ENCODE measurements at places on chromosomes 3 and 15.

GRCh38 chr15:89203705-89204273, 17.6 kb downstream of the RLBP1 start:
- no peak for DNase-seq

DNA sequence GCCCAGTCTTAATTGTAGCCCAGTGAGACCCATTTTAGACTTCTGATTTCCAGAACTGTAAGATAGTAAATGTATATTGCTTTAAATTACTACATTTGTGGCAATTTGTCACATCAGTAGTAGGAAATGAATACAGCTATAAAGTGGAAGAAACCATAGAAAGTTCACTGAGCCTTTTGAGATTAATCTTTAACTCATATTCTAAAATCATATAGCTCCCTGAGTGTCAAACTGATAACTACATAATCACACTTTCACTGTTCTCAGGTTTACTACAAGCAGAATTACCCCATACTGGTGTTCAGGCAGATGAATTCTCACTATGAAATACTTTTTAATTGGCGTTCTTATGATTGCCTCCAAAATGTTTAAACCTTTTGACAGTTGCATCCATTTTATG, 42.8 kb downstream of the CNTN4 start:
- DNase-seq: no peak

GRCh38 chr3:33437556-33438283, 2.5 kb downstream of the UBP1 start:
- peak; percentile 32 for DNase-seq

GRCh38 chr3:119342176-119342575, 48.0 kb downstream of the ARHGAP31 start:
- no peak for DNase-seq

DNA sequence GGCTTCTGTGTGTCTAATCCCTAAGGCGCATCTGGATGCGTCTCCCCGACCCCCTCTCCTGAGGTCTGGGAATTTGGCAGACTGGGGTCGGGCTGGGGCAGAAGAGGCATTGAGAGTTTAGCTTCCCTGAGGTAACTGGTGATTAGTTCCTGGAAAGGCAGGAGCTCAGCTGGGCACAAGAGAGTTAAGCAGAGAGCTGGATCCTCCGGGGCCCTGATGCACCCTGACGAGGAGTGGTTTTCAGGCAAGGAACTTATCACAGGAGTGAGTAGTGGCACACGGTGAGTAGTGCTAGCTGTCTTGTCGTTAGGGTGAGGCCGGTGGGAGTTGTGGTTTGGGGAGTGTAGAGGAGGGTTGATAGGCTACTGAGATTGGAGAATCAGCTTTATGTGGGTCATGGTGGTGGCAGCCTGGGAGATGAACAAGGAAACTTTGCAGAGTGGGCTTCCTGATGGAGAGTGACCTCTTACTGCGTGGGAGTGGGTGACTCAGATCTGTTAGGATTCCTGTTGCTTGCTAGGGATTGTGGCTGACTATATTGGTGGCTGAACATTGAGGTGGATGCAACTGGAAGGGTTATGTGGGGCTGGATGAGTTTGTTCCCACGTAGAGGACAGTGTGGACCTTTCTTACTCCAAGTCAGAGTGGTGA, 897 bp downstream of the RAD54L2 start:
- no peak for DNase-seq

GRCh38 chr3:27715454-27715806, 6.7 kb downstream of the EOMES start:
- DNase-seq: no peak

GRCh38 chr3:126376444-126376843, 18.3 kb upstream of the CFAP100 start:
- DNase-seq: peak; percentile 38

DNA sequence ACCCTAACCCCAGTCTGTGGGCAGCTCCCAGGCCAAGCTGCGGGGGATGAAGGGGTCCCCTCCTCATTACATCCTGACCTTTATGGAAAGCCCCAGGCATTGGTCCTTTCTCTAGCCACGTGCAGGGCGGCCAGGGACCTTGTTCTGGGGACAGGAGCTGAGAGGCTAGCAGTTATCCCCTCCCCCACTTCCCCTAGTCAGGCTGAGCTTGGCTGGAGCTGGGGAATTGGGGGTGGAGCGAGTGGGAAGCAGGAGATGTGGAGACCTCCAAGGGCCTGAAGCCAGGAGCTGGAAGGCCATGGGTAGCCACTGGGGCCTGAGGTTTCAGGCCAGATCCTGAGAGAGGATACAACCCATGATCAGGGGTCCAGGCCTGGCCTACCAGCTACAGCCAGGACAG, 45.8 kb downstream of the DNAH1 start:
- no peak for DNase-seq

GRCh38 chr3:35440826-35441225, 198.5 kb upstream of the ARPP21 start:
- DNase-seq: no peak

- no peak for DNase-seq
Observed at GRCh38 chr3:22101351-22101750, 350.3 kb upstream of the ZNF385D start.

DNA sequence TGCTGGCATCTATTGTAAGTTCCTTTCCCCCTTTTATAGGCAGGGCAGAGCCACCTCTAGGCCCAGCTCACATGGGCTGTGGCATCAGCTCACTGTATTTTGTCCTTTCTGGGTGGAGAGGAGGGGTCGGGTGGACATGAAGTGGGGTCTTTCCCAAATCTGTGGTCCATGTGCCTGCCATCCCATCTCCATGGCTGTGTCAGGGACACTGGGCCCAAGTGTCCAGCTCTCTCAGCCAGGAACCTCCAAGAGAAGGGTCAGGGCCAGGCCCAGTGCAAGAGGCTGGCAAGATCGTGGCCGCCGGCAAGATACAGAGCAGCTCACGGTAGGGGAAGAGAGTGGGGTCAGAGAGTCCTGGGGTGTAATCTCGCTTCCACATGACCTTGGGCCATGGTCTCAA, 85.3 kb downstream of the PCSK6 start:
- DNase-seq: no peak

- DNase-seq: no peak
Observed at GRCh38 chr3:127762077-127762786, 60.1 kb downstream of the MGLL start.

GRCh38 chr15:99712415-99712814, 20.8 kb downstream of the LYSMD4 start:
- DNase-seq: no peak

DNA sequence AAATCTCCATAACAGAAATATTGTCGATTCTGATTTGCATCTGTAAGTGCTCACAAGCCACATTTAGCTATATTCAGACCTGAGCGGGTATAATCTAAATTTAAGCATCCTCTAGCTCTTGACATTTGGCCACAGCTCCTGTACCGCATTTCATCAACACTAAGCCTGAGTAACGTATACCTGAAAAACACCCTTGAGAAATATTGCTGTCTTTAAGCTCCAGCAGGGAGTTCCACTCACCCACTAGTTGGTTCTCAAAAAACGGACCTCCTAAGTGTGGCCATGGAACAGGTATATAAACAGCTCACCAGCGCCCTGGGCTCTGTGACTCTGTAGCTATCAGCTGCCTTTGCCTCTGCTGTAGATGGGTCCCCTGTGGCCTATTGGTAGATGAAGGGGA, 80.7 kb downstream of the ABI3BP start:
- DNase-seq: no peak

DNA sequence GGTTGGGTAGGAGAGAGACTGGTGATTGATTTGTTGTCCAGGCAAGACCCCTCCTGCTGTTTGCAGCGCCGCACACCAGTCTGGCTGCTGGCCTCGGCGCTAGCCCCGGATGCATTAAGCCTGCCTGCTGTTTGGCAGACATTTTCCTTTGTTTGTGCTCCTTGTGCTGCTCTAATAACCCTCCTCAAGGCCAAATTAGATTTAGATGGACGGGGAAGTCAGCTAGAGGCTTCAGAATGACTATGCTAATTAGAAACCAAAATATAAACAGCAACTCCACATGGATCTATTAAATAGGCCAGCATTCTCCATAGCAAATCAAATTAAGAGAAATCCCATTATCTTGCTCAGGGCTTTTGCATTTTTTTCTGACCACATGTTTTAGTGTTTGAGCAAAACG, 445.2 kb downstream of the SQOR start:
- DNase-seq: no peak

DNA sequence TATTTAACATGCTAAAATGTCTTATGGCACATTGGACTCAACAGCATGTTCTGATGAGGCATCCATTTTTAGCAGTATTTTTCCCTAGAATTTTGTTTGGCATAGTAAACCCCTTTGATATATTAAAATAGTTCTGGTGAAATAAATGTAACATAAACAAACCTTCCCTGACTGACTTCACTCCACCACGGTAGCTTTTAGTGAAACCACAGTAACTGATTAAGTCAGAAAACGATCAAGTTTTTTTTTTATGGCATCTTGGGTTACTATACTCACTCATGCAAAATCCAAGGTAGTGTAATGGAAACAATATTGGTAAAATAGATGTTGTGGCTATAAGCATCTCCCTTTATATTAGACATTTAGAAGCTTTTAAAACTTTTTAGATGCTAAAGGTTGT, 2.8 kb downstream of the SERP1 start:
- DNase-seq: no peak

- DNase-seq: no peak
Observed at GRCh38 chr15:63054281-63054683, 11.7 kb downstream of the TPM1 start.

GRCh38 chr15:38176155-38176554, 76.5 kb upstream of the SPRED1 start:
- no peak for DNase-seq

- DNase-seq: no peak
Observed at GRCh38 chr15:48143856-48144255, 23.1 kb downstream of the SLC24A5 start.

DNA sequence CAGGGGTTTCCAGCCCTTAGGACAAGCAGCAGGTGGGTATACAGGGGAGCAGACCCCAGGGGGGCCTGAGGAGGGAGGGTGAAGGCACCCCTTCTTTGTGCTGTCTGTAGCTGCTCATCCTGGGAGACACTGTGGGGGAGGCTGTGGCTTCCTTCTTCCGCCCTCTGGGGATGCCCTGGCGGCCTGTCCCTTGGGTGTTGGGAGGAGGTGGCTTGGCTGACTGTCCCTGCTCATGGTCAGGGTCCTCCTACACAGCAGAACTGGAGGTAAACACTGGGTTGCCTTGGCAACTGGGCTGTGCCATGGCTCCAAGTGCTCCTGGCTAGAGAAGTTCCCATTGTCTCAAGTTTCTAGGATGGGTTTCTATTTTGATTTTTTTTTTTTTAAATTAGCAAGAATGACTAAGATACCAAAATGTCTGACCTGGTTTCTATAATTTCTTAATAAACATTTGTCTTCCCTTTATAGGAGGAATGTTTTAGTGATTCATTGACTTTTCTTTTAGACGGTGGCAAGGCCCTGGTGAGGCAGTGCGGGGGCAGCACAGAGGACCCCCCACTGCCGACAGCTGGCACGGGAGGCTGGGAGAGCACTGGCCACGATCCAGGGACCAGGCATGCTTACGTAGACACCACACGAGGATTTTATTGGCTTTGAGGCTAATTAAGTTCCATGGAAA, 12.4 kb downstream of the KLF13 start:
- DNase-seq: peak; percentile 54

- DNase-seq: peak; percentile 90
Observed at GRCh38 chr15:25810631-25811091, 52.5 kb downstream of the ATP10A start.

- DNase-seq: no peak
Observed at GRCh38 chr15:68674975-68675374, 96.2 kb downstream of the CORO2B start.

GRCh38 chr3:52347716-52348635, 31.9 kb downstream of the DNAH1 start:
- DNase-seq: no peak

- no peak for DNase-seq
Observed at GRCh38 chr3:140186421-140186920, 251.5 kb downstream of the CLSTN2 start.

GRCh38 chr15:88204584-88204983, 52.0 kb downstream of the NTRK3 start:
- no peak for DNase-seq

- no peak for DNase-seq
Observed at GRCh38 chr15:100832149-100832942, 47.3 kb upstream of the ALDH1A3 start.

DNA sequence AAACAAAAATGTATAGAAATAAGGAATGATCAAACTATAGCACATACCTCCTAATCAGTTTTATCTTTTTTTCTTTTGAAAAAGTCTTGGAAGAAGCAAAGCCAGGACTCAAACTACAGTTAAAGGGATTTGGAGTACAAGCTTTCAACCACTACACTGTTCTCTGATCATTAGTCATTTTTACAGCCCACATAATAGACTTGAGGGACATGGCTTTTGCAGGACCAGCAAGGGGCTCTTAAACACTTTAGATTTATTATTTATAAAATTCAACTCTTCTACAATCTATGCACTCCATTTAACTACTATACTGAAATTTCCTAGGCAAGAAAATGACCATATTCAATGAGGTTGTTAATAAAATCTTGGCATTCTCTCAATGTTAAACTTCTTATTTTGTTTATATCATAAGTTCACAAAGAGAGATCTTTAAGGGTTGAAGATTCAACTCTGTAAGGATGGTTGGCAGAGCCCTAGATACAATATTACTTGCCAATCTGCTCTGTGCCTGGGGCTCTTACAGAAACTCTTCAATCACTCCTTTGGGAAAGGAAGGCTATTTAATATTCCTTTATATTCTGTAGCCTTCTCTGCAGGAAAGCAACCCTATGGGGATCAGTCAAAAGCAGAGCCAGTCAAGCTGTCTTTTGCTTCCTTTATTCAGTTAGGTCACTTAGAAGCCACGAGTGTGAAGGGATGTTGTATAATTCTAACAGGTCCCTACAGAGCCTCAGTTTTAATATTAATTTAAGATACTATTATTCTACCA, 557.7 kb upstream of the SGO1 start:
- no peak for DNase-seq

- DNase-seq: no peak
Observed at GRCh38 chr3:197122394-197122793, 92.8 kb upstream of the MELTF start.

DNA sequence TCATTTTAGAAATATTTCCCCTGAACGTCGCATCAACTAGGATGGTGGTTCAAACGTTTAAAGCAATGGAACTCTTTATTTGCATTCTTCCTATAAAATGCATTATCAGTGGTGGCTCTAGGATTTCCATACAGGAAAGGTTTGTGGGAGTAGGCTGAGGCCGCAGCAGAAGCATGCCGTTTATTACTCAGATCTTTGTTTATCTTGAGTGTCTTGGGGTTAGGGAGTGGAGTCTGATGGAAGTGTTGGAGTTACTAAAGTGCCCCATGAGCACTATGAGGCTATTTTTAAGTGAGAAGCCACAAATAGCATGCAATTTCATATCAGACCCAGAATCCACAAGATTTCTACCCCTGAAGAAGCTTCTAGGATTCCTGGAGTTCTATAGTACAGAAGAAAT, 26.2 kb downstream of the ATOSA start:
- no peak for DNase-seq

DNA sequence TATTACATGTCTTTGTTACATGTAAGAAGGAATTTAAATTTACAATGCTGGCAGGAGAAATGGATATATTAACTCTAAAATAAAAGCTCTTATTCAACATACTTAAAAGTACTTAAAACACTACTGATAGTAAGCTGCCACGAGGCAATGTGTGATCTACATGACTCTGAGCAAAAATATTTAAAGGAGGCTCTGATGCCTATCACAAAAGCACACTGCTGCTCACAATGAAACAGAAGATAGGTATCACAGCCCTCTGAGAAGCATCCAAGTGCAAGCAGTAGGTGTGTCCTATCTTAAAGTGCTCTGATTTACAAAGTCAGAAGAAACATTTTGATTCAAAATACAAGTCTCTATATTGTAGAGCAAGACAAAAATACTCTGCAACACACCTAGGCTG, 371.2 kb upstream of the WNT5A start:
- no peak for DNase-seq

GRCh38 chr3:50624634-50625033, 7.7 kb downstream of the MAPKAPK3 start:
- no peak for DNase-seq

All from RPMI8226 (cell line).